Neural crest cell (in vitro differentiated cells): ENCODE measurements at places on chromosomes 4 and X. TPM values are rescaled to one million over a fixed set of nuclear protein-coding genes. Genes with fewer than 3 reads are reported as not detected.

- H3K4me1 ChIP-seq = no peaks in the 10 kb centered on the region
- DNase-seq = no peak
- H3K36me3 ChIP-seq = no peaks in the 10 kb centered on the region
- H3K4me3 ChIP-seq = no peak overlapping the region
- peaks cover 37% of the 10 kb centered on the region for H3K27me3 ChIP-seq
These were observed 28.1 kb upstream of the JAKMIP1 start for GRCh38 chr4:6228158-6229067.

- no peak overlapping the region for H3K27ac ChIP-seq
- no peaks in the 10 kb centered on the region for H3K36me3 ChIP-seq
- DNase-seq = no peak
These were observed 50.5 kb downstream of the RASL11B start for GRCh38 chr4:52912608-52913007.

DNA sequence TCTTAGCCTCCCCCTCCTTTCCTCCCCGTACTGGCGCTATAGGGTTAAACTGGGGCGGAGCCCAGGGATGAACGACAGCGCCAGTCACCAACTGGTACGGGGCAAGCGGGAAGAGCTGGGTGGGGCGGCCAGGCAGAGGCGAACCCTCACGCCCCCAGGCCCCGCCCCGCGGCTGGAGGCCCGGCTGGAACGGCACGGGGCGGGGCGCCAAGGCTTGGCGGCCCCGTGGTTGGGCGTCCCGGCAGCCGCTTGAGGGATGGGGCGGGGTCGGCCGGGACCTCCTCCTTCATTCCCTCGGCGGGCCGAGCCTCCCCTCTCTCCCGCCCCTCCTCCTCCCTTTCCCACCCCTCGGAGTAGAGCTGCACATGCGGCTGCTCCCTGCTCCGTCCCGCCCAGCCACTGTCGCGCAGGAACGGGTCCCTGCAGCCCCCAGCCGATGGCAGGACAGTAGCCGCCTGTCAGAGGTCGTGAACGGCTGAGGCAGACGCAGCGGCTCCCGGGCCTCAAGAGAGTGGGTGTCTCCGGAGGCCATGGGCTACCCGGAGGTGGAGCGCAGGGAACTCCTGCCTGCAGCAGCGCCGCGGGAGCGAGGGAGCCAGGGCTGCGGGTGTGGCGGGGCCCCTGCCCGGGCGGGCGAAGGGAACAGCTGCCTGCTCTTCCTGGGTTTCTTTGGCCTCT lies at the start of gene EDA:
EDA (plus strand) TSS at position 335 of the 678 bp plus-strand sequence.
- H3K4me1 ChIP-seq = peaks cover 16% of the 10 kb centered on the region
- no peaks in the 10 kb centered on the region for H3K36me3 ChIP-seq
- peak within 1 kb of the TSS; percentile 82 for H3K4me3 ChIP-seq
- peaks cover 19% of the 10 kb centered on the region for H3K27me3 ChIP-seq

DNA sequence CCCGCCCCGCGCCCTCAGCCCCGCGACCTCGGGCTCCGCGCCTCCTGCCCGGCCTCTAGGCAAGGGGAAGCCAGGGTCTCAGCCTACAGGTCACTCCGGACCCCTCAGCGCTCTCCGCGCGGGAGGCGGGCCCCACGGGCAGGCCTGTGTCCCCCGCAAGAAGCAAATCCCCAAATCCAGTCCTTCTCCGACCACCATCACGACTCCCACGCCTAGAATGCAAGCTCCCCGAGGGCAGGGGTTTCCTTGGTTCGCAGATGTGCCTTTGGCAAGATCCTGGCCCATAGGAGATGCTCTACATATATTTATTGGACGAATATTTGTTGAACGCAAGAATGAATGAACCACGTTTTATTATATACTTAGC lies 260 bp upstream of the CCDC149 start:
- peak overlapping the region; percentile 88 for H3K27ac ChIP-seq
- H3K36me3 ChIP-seq = peaks cover 19% of the 10 kb centered on the region
- peaks cover 19% of the 10 kb centered on the region for H3K4me1 ChIP-seq
- H3K27me3 ChIP-seq = no peaks in the 10 kb centered on the region

- no peaks in the 10 kb centered on the region for H3K36me3 ChIP-seq
- H3K27me3 ChIP-seq = peaks cover 4% of the 10 kb centered on the region
- DNase-seq = no peak
- H3K4me1 ChIP-seq = no peaks in the 10 kb centered on the region
- H3K27ac ChIP-seq = no peak overlapping the region
These were observed 116.0 kb downstream of the MXRA5 start for GRCh38 chrX:3230496-3230895.

DNA sequence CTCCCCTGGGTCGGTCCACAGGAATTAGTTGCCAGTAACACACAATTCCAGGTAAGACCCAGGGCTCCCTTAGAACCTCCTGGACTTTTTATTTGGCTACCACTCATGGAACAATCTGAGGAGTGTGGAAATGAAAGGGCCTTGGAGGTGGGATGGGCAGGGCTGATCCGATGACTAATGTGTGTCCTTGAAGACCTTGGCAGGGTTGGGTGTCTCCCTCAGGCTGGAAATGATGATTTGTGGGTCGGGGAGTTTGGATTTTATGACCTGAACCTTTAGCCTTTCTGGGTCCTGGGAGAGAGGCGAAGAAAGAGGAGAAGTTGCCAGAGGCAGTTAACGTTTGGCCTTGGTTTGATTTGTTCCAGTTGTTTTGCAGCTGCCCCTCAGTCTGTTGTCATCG lies 425.0 kb downstream of the MID1IP1 start:
- no peak overlapping the region for H3K27ac ChIP-seq
- peaks cover under 1% of the 10 kb centered on the region for H3K36me3 ChIP-seq
- no peak overlapping the region for H3K4me3 ChIP-seq
- H3K27me3 ChIP-seq = peaks cover 2% of the 10 kb centered on the region
- no peak for DNase-seq
- peaks cover 7% of the 10 kb centered on the region for H3K4me1 ChIP-seq

- H3K27me3 ChIP-seq = no peaks in the 10 kb centered on the region
- DNase-seq = no peak
- H3K36me3 ChIP-seq = no peaks in the 10 kb centered on the region
These were observed 68.8 kb downstream of the FBXW7 start for GRCh38 chr4:152467101-152467500.

DNA sequence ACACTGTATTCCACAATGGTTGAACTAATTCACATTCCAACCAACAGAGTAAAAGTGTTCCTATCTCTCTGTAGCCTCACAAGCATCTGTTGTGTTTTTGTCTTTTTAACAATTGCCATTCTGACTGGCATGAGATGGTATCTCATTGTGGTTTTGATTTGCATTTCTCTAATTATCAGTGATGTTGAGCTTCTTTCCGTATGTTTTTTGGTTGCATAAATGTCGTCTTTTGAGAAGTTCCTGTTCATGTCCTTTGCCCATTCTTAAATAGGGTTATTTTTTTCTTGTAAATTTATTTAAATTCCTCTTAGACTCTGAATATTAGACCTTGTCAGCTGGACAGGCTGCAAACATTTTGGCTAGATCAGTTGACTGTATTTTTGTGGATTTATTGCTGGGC lies 78.2 kb downstream of the VSIG4 start:
- H3K36me3 ChIP-seq = peaks cover 5% of the 10 kb centered on the region
- no peaks in the 10 kb centered on the region for H3K4me1 ChIP-seq
- no peak overlapping the region for H3K4me3 ChIP-seq
- H3K27ac ChIP-seq = no peak overlapping the region
- no peaks in the 10 kb centered on the region for H3K27me3 ChIP-seq

- H3K4me3 ChIP-seq = no peak overlapping the region
- no peak overlapping the region for H3K27ac ChIP-seq
- no peak for DNase-seq
These were observed 63.9 kb upstream of the HOPX start for GRCh38 chr4:56745042-56745441.

DNA sequence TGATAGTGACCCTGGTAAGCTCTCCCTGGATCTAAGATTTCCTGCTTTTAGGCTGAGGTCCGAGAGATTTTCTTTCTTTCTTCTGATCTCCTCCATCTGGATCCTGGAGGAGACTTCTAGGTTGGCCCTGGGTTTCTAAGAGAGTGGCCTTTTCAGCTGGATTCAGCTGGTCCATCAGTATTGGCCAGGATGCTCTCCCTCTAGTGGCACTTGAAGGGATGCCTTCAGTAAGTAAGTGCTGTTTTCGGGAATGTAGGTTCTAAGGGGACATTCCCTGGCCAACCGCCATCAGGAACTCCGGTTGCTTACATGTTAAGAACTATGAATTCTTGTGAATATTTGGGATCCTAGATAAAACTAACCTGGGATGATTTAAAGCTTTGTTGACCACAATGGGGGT lies 56.9 kb downstream of the SERTM2 start:
- no peak for DNase-seq
- H3K27ac ChIP-seq = no peak overlapping the region
- H3K36me3 ChIP-seq = no peaks in the 10 kb centered on the region
- H3K4me1 ChIP-seq = peaks cover 16% of the 10 kb centered on the region
- no peak overlapping the region for H3K4me3 ChIP-seq

DNA sequence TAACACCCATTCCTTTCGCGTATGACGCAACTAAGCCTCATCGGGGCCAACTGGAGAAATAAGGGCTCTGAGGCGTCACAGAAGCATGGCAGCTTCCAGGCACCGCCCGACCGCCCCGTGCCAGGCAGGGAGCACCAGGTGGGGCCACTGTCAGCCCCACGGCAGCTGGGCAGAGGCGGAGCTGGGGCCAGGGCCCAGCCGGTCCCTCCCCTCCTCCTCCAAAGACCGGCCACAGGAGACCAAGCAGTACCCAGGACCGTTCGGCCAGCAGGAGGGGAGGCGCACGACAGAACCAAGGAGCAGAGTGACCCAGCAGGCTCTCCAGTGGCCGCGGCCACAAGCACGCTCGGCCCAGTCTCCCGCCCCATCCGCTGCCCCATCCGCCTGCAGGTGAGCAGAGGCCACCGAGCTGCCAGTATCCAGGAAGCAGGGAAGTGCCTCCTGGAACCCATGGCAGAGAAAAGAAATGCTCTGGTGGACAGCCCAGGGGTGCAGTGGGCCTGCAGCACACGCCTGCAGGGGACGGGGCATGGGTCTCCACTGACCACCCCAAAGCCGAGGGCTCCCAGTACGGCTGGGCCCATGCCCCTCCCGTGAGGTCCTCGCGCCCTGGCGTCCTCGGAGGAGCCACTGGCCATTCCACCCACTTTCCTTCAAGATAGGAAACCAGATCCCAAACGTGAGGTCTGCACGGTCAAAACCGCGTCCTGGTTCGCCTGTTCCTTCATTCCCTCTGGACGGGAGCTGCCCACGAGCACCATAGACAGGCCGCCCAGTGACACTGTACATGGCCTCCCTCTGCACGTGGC lies 9.6 kb downstream of the CTBP1 start:
- H3K27me3 ChIP-seq = no peaks in the 10 kb centered on the region
- no peak overlapping the region for H3K27ac ChIP-seq
- no peak overlapping the region for H3K4me3 ChIP-seq
- no peak for DNase-seq
- H3K36me3 ChIP-seq = peaks cover 5% of the 10 kb centered on the region
- H3K4me1 ChIP-seq = peaks cover 17% of the 10 kb centered on the region

- no peak overlapping the region for H3K27ac ChIP-seq
- peaks cover 8% of the 10 kb centered on the region for H3K27me3 ChIP-seq
- H3K4me3 ChIP-seq = no peak overlapping the region
- H3K36me3 ChIP-seq = no peaks in the 10 kb centered on the region
- H3K4me1 ChIP-seq = no peaks in the 10 kb centered on the region
- no peak for DNase-seq
These were observed 61.8 kb upstream of the TXK start for GRCh38 chr4:48195853-48196252.

DNA sequence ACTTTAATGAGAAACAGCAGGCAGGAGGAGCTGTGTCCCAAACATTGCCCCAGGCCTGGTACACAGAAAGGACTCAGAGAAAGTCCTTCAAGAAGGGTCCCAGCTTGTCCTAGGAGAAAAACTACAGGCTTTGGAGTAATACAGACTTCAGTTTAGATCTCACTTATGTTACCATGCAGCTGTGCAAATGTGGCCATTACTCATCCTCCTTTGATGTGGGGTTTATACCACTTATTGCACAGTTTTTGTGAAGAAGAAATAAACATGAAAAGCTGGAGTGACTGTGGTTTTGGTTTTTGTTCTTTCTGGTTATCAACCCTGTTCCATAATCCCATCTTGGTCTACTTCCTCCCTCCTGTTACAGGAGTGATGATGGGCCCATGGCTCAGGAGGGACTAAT lies 8.1 kb upstream of the CYTL1 start:
- no peaks in the 10 kb centered on the region for H3K4me1 ChIP-seq
- no peak overlapping the region for H3K27ac ChIP-seq
- H3K36me3 ChIP-seq = no peaks in the 10 kb centered on the region
- no peak overlapping the region for H3K4me3 ChIP-seq
- no peak for DNase-seq

GRCh38 chrX:1894740-1895139 lies 279.9 kb downstream of the ASMT start:
- H3K27ac ChIP-seq = no peak overlapping the region
- no peak overlapping the region for H3K4me3 ChIP-seq
- no peaks in the 10 kb centered on the region for H3K27me3 ChIP-seq
- H3K36me3 ChIP-seq = no peaks in the 10 kb centered on the region

- H3K36me3 ChIP-seq = peaks cover 11% of the 10 kb centered on the region
- H3K27me3 ChIP-seq = no peaks in the 10 kb centered on the region
- H3K27ac ChIP-seq = no peak overlapping the region
- H3K4me1 ChIP-seq = no peaks in the 10 kb centered on the region
These were observed 23.3 kb downstream of the MECP2 start for GRCh38 chrX:154074199-154074598.

- H3K36me3 ChIP-seq = peaks cover 5% of the 10 kb centered on the region
- H3K4me3 ChIP-seq = no peak overlapping the region
- no peak for DNase-seq
- no peak overlapping the region for H3K27ac ChIP-seq
- peaks cover 3% of the 10 kb centered on the region for H3K4me1 ChIP-seq
- no peaks in the 10 kb centered on the region for H3K27me3 ChIP-seq
These were observed 651.0 kb downstream of the ADGRL3 start for GRCh38 chr4:61851126-61851525.

DNA sequence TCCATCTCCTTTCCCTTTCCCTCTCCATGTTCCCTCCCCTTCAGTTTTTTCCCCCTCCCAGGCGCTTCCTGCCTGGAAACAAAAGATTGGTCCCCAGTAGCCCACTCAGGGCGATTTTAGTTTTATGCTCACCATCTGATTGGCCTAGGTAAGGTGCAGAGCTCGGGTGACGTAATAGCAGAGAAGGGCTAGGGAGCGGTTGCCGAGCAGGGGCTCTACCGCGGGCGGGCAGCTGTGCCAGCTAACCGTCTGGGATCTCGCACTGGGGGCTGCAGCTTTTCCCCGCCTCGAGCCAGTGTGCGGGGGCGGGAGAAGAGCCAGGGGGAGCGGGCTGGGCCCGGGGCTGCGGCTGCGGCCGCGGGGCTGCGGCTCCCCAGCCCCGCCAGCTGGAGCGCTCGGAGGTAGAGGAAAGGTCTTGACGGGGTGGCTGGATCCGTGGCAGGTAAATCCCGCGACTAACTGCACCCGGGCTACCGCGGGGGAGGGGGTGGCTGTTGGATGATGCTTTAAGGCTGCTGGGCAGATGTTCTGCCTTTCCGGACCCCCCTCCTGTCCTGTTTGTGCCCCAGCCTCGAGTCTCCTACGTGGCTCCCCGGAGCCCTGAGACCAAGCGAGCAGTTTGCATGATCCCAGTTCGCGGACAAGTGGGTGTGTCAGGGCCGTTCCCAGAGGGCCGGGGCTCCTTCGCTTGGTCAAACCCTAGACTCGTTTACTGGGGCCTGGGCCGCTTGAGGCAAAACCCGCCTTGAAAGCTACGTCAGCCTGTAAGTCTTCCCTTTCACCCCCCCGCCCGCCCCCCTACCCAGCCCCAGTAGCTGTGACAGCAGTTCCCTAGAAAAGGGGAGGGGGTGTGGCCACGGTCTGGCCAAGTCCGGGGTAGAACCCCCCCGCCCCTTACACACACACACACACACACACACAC lies at the start of gene PAK3:
PAK3 (plus strand) TSS at position 218 of the 922 bp plus-strand sequence. CDS start 26,913 bp downstream, outside the sequence.
- H3K27me3 ChIP-seq = peaks cover 58% of the 10 kb centered on the region
- peak within 1 kb of the TSS; percentile 90 for H3K4me3 ChIP-seq
- peak; percentile 19 for DNase-seq
- H3K27ac ChIP-seq = no peak within 1 kb of the TSS

MAGEH1 gene
- total RNA-seq = 24.8 and 27.5 TPM in 2 replicates

NHSL2 gene
- total RNA-seq = 9.9 and 10.8 TPM in 2 replicates

GATA1 gene
- total RNA-seq = not detected in 2 replicates

CENPVL2 gene
- total RNA-seq = 1.3 and 1.6 TPM in 2 replicates

BEND4 gene
- 0.40 and 1.0 TPM in 2 replicates for total RNA-seq

TADA2B gene
- total RNA-seq = 18.6 and 19.2 TPM in 2 replicates

DRD5 gene
- total RNA-seq = not detected in 2 replicates

STPG2 gene
- 0.21 and 0.23 TPM in 2 replicates for total RNA-seq
